ENCODE measurements at places on chromosomes 2 and 18.

DNA sequence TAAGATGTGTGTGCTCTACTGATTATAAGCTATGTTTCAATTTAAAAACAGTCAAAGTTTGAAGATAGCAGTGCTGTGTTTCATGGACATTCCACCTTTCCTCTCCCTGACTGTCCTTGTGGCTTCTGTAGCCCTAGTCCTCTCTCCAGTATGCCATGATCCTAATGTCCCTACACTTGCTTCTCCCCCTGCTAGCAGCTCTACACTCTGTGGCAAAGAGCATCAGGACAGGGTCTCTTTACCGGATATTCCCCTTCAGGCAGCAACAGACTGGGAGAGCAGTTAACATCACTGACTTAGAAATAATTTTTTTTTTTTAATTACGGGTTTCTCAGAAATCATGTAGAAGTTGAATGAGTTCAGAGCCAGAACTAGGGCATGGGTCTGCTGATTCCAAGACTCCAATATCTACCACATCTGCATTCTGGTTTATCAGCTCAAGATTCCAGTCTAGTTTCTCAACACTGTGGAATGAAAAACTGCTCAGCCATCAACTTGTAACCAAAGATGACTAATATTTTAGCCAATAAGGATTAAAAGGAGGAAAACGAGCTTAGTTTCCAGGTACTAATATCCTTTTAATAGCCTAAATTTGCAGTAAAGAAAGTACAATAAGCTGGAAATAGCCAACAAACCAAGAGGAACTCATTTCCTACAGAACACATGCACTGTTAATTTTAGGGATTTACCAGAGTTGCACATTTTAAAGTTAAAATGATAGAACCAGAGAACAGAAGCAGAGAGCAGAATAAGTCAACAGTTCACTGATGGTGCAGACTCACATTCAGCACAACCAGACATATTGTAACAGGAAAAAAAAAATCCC, 45.2 kb downstream of the TMEM131 start:
- no peak for DNase-seq

DNA sequence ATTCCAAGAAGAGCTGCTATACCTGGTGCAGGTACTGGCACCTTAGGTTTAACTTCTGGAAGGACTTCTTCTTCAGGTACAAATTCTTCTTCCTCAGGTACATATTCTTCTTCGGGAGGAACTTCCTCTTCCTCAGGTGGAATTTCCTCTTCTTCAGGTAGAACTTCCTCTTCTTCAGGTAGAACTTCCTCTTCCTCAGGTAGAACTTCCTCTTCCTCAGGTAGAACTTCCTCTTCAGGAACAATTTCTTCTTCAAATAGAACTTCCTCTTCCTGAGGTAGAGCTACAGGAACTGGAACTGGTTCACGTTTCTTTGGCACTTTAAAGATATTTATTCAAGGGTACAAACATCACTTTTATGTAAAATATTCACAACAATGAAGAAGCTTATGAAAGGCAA, 129.6 kb downstream of the TTN start:
- no peak for DNase-seq

DNA sequence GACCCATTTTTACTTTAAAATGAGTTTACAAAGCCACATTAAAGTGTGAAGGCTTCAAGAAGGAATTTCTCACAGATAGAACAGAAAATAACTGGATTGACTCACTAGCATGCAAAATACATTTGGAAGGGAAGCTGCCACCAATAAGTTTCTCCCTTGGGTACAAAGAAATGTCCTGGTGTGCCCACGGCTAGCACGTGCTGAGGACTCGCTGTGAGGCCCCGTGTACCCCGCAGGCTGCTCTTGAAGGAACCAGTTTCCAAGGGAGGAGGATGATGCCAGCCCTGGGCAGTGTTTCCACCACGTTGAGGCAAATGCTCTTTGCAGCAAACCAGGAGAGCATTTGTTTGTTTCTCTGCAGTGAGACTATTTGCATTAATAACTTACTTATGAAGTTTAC, 207.3 kb downstream of the SH3RF3 start:
- DNase-seq = no peak

GRCh38 chr18:79616651-79617510, 62.7 kb upstream of the CTDP1 start:
- no peak for DNase-seq

DNA sequence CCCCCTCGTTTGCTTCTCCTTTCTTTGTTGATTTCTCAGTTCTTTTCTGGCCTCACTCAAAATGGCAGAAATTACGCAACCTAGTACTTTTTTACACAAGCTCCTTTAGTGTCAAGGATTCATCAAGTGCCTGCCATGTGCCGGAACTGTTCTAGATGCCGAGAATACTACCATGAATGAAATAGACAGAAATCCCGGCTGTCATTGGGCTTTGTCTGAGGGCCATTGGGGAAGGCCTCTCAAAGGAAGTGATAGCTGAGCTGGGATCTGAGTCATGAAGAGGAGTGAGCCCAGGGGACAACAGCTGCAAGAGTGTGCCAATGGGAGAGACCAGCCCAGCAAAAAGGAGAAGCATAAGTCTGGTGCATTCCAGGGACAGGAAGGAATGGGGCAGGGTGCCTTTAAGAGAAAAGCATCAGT, 34.3 kb upstream of the PPP1CB start:
- no peak for DNase-seq

GRCh38 chr2:59974051-59974766, 579.2 kb downstream of the BCL11A start:
- DNase-seq = no peak

GRCh38 chr2:39403311-39403710, 33.8 kb downstream of the MAP4K3 start:
- DNase-seq = no peak

DNA sequence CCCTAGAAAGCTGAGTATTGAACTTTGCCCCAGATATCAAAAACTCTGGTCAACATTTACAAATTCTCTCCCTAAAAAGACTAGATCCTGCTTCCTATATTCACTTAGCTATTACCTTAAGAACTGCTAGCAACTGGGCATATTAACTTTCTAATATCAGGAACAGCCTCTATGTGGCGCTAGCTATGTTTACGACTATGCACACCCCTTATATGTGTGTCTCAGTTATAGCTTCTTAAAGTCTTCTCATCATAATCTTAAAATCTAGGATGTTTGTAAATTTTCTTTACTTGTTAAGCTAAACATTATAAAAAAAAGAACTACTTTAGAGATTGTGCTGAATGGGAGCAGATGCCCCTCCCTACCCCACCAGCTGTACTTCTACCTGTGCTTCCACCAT, 1.7 kb upstream of the STAMBP start:
- DNase-seq = peak; percentile 56

DNA sequence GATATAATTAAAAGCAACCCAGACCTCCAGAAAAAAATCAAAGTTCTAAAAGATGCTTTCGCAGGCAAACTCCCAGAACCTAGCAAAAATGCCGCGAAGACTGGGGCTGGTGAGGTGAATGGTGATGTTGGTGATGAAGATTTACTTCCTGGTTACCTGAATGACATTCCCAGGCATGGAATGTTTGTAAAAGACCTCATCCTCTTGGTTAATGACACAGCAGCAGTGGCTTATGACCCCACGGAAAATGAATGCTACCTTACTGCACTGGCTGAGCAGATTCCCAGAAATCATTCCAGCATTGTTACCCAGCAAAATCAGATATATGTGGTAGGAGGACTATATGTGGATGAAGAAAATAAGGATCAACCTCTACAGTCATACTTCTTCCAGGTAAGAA, 994 bp downstream of the KLHL41 start:
- no peak for DNase-seq

- peak; percentile 47 for DNase-seq
Observed at GRCh38 chr18:21896732-21897336, 156.2 kb downstream of the MIB1 start.

DNA sequence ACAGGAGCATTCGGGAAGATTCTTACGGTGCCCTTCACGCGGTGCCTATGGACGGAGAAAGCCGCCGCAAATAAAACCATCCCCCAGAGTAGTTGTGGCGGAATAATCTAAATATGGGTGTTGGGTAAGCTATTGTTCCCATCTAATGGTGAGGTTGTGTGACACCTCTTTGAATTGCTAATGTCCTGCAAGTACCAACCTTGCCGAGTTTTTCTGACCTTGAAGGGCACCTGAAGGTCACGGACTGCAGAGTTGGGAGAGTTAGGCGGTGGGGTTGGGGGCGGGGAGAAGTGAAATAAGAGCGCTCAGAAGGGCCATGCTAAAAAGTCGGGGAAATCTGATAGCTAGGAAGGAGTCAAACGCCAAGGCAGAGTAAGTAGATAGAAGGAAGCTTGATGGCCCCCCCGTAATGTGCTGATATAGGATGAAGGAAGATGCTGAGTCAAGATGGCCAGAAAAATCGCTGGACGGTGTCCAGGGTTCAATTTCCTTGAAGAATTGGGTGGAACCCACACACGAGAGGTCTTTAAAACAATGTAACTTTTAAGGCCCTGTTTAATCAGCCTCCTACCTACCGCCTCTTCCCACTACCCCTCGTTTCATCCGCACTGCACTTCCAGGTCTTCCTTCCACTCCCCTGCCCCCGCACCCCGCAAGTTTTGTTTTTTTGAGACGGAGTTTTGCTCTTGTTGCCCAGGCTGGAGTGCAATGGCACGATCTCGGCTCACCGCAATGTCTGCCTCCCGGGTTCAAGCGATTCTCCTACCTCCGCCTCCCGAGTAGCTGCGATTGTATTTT, 600 bp downstream of the KATNAL2 start:
- peak; percentile 72 for DNase-seq

DNA sequence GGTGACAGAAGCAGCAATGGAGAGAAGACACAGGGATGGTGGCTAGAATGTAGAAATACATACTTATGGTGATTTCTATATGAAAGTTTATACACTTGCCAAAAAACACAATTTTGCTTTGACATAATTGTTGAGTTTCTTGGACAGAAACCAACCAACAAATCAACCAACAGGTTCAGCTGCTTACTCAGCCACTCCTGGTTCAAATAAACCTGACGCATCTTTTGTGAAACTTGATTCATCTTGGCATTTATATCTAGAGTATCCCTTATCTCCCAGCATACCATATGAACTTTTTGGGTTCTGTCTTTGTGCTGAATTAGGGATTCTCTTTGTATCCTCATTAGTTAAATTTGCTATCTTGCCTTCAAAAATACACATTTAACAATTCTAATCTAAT, 54.1 kb upstream of the ERBB4 start:
- DNase-seq = no peak

DNA sequence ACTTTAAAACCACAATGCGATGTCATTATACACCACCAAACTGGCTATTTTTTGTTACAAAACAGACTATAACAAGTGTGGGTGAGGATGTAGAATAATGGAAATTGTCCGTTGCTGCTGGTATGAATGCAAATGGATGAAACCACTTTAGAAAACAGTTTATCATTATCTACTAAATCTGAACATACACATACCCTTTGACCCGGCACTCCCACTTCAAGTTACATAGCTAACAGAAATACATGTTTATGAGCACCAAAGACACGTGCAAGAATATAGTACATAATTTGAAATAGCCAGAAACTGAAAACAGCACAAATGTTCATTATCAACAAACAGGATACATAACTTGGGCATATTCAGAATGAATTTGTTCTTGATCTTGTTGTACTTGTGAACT, 206.4 kb upstream of the CHAC2 start:
- DNase-seq = no peak

DNA sequence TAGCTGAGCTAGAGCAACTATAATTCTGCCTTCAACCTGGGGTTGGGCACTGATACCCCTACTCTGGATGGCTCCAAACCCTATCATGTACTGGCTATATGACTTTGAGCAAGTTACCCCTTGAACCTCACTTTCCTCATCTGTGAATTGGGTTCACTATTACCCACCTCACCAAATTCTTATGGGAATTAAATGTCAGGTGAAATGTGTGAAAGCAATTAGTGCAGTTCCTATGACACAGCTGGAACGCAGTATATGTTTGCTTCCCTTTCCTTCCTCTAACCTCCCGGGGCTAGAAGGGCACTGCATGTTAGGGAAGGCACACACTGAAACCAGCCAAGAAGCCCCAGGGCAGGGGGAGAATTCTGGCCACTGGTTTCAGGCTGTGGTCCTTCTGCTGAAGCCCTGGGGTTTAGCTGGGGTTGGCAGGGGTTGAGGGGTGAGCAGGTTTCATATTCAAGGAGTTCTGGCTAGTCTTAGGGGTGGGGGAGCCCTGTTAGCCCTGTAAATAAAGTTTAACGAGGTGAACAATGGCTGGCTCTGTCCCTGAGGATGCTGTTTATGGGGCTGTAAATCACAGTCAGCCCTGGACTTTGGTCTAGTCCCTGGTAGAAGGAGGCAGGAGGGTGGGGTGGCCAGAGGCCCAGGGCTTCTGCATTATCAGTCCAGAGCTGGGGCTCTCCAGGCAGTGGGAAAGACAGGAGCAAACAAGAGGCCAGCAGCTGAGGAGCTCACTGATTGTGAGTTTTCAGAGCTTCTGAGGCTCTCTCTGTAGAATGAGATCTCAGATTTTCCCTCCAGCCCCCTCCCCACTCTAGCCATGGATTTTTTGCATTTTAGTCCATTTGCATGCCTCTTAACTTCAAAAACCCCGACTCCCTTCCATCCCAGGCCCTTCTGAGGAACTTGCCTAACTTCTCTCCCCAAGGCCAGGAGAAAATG, 8.0 kb downstream of the PKDCC start:
- DNase-seq = peak; percentile 89

DNA sequence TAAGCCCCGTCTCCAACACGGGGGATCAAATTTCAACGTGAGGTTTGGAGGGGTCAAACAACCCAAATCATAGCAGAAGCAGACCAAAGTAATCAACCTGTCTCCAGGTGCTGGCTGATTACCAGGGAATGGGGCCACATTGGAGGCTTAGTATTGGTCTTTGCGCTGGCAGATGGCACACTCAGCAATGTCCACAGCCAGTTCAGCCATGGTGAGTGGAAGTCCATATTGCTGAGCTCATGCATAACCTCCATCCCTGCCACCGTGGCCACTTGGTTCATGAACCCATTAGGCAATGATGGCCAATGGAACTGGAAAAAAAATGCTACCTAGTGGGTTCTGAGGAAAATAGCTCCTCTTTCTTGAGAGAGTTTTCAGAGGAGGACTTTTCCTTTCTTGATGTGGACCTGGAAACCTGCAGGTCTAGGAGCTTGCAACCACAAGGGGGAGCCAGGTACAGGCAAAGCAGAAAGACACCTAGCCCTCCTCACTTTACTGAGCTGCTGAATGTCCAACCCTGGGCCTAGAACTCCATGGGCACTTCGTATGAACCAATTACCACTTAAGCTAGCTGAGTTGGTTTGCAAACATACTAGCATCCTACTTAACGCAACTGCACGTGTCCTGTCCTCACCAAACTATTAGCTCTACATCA, 128.0 kb upstream of the GYPC start:
- peak; percentile 61 for DNase-seq

DNA sequence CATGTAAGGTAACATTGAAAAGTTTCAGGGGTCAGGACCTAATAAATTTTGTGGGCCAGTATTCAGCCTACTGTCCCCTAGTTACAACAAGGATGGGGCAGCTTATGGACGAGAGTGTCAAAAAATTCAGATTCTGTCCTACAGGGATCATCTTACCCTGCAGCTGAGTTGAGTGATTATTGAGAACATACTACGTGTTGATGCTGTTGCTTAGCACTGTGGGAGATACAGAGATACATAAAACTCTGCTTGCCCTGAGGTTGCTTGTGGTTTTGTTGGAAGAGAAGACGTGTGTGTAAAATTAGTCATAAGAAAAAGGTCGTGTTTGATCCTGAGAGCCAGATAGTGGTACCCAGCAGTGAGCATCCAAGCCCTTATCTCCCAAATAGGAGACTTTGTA, 253.2 kb downstream of the NEDD4L start:
- no peak for DNase-seq

- no peak for DNase-seq
Observed at GRCh38 chr2:86143307-86143706, 37.3 kb downstream of the PTCD3 start.

GRCh38 chr2:82839036-82839435, 1620.0 kb downstream of the SUCLG1 start:
- no peak for DNase-seq

- DNase-seq = no peak
Observed at GRCh38 chr18:26634631-26635030, 86.3 kb upstream of the KCTD1 start.

Data from stomach (tissue), 19 donors.